ENCODE measurements at places on chromosomes 16 and 17.

- no peak for DNase-seq
Measured at GRCh38 chr16:50479771-50480170, 68.4 kb upstream of the NKD1 start.

- DNase-seq, result peak; percentile 51
Measured at GRCh38 chr17:15981646-15982580, 17.6 kb downstream of the ZSWIM7 start.

DNA sequence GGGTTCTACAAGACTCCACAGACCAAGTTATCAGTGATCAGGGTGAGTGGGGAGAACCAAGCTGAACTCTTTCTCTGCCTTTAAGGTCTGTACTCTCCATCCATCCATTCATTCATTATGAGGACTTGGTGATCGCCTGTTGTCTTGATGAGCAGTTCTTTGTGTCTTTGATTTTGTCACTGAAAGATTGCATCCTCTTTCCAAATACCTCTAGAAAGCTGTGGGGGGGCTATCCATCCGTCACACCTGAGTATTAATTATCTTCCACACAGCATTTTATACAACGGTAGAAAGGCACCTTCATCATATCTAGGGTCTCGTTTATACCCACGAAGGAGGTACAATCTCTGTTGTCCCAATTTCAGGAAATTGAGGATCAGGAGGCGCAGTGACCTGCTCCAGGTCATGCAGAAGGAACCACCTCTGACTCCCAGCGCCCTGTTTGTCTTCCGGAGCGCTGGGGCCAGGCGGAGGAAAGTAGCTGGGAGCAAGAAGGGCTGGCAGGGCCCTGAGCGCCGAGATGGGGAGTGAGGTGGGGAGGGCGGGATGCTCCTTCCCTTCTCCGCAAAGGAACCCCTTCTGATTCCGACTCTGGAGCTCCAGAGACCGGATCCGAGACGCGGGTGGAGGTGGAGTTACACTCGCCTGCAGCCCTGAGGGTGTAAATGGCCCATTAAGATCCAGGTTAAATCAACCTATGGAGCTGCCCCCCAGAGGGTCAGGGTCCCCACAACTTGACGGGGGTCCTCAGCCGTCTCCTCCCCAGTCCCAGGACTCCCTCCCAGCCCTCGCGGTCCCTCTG, 605 bp upstream of the ABAT start:
- no peak for DNase-seq

DNA sequence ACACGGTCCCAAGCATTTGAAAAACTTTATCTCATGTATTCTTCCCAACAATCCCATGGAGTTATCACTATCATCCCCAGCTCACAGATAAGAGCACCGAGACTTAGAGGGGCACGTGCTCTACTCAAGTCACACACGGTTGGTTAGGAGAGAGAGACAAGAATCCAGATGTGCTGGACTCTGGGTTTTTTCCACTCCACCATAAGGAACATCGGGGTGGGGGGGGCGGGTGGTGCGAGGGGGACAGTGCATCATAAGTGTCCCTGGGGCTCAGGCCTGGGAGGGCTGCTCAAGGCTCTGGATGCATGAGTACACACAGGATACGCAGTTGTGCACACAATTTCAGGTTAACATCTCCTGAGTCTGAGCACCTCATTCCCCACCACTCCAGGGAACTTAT, 7.4 kb downstream of the CDC42EP4 start:
- DNase-seq, result no peak

GRCh38 chr16:23615805-23616204, 19.7 kb upstream of the NDUFAB1 start:
- no peak for DNase-seq

- DNase-seq, result peak; percentile 32
Measured at GRCh38 chr16:88634141-88634993, 4.0 kb upstream of the IL17C start.

DNA sequence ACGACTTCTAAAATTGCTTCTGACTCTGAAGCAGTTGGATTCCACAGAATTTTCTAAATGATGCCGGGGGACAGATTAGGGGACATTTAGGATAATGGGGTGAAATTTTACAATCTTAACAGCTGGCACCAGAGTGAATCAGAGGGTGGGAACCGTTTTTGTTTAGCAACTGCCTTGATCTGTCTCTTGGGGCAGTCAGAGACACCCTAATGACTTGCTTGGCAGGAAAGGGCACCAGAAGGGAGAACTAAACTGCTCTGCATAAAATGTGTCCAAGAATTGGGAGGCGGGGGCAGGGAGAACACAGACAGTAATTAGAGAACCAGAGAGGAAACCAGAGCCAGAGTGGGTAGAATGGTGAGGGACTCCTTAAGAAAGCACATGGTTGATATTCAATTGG, 6.1 kb upstream of the ABCC12 start:
- no peak for DNase-seq

GRCh38 chr17:49851387-49852291, 3.8 kb upstream of the TAC4 start:
- DNase-seq, result peak; percentile 45

GRCh38 chr16:86508028-86508946, 2.0 kb upstream of the FOXF1 start:
- no peak for DNase-seq

DNA sequence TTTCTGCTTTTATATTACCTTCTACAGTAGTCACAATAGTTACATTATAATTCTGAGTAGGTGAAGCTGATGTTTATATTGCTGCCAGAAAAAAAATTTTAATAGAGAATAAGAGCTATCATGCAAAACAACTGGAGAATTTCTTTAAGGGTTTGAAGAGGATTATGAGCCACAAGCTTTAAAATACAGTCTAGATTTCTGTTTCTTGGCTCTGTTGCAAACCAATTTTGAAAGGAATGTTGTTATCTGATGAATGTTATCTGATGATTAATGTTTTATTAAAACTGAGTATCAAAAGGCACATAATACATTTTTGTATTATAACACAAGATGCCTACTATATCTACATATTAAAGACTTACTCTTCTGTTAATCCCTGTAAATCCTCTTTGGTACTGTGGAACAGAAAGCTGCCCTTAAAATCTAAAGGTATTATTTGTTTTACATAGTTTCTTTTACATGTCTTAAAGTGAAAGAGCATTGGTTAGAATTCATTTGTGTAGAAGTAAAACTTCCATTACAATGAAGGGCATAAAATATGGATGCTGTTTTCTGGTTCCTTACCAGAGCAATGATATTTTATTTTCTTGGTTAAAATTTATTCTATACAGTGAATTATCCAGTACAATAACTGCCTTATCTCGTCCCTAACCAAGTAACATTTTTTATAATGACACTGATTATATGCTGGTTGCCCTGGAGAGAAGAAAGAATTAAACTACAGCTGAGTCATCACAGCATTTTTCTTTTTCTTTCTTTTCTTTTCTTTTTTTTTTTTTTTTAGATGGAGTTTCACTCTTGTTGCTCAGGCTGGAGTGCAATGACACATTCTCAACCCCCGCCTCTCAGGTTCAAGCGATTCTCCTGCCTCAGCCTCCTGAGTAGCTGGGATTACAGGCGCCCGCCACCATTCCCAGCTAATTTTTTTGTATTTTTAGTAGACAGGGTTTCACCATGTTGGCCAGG, 205.7 kb downstream of the TANC2 start:
- DNase-seq, result peak; percentile 57

- no peak for DNase-seq
Measured at GRCh38 chr17:48056246-48056745, 8.1 kb downstream of the NFE2L1 start.

- no peak for DNase-seq
Measured at GRCh38 chr16:2924901-2925755, 13.4 kb downstream of the FLYWCH1 start.

- DNase-seq, result no peak
Measured at GRCh38 chr16:47865337-47865855, 290.4 kb downstream of the ABCC12 start.

- peak; percentile 59 for DNase-seq
Measured at GRCh38 chr17:80068301-80069222, 32.1 kb downstream of the CCDC40 start.

DNA sequence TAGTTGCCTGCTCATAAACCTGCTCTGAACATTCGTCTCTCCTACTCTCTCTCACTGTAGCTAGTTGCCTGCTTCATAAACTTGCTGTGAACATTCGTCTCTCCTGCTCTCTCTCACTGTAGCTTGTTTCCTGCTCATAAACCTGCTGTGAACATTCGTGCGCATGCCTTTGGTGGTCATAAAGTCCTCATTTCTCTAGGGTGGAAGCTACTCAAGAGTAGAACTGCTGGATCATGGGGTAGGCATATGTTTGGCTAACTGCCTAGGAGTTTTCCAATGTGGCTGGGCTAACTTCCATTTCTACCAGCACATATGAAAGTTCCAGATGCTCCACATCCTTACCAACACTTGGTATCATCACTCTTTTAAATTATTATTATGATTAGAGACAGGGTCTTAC, 174.6 kb upstream of the RPH3AL start:
- no peak for DNase-seq

GRCh38 chr17:75764711-75765421, at the start of gene GALK1:
GALK1 (minus strand) TSS chr17:75765192; CDS start chr17:75765136, 56 bp downstream.
- peak; percentile 25 for DNase-seq

DNA sequence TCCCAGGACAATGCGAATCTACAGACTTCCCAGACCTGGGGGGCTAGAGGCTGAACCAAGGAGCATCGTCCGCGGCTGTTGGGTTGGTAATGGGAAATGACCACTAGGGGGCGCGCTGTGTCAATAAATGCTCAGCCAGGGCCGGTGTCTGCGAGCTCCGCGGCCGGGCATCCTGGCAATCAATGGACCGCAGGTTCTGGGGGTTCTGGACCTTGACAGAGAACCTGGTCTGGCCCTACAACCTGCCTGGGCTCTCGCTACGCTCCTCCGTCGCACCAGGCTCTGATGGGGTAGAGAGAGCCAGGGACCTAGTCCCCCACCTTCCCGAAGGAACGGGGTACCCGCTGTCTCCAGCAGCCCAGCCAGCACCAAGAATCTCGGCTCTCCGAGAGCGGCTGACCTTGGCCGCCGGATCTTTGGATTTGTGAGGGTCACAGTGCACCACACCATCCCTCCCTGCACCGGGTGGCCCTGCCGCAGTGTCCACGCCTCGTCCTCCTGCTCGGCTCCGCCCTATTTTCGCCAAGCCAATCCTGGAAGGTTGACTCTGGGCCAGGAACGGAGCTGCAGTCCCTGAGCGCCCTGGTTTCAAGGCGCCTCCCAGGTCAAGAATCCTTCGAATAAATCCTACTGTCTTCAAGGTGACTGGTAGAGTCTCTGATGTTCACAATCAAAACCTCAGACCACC, 20.4 kb upstream of the BEAN1 start:
- peak; percentile 63 for DNase-seq

DNA sequence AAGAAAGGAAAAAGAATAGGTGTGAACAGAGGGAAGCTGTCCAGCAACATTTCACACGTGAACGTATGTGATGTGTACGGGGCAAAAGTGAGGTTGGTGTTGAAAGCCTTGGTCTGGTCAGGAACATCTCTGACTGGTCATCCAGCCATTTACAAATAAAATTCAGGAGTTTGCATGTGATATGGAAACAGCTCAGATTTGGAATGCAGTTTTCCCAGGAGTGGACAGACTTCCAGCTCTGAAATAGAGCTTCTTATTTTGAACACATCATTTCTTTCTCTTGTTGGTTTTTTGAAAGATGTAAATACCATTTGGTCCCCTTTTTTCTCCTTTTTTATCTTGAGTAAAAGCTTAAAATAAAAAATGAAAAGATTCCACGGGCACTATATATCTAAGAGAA, 566.2 kb upstream of the ZFHX3 start:
- DNase-seq, result no peak

GRCh38 chr16:85514598-85515318, 98.4 kb upstream of the GSE1 start:
- DNase-seq, result peak; percentile 73

GRCh38 chr16:81095653-81095952, 592 bp downstream of the GCSH start:
- no peak for DNase-seq

GRCh38 chr16:69318911-69319289, 7.8 kb downstream of the VPS4A start:
- no peak for DNase-seq

- no peak for DNase-seq
Measured at GRCh38 chr17:49029801-49030200, 32.6 kb downstream of the IGF2BP1 start.

DNA sequence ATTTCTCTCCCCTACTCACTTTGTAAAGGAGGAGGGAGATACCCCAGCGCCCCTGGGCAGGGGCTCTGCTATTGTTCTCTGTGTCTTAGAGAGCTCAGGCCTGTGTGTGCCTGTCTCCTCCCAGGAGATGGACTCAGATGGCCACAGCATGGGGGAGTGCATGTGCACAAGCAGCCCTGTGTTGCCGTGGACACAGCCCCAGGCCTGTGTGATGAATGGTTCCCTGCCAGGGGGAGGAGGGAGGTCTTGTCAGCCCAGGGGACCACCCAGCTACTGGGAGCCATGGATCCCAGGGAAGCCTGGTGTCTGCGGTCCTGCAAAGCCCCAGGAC, 26.3 kb downstream of the GINS2 start:
- DNase-seq, result no peak

- no peak for DNase-seq
Measured at GRCh38 chr17:32803544-32803943, 73.4 kb downstream of the MYO1D start.

- DNase-seq, result no peak
Measured at GRCh38 chr16:73143002-73143401, 95.1 kb upstream of the ZFHX3 start.

DNA sequence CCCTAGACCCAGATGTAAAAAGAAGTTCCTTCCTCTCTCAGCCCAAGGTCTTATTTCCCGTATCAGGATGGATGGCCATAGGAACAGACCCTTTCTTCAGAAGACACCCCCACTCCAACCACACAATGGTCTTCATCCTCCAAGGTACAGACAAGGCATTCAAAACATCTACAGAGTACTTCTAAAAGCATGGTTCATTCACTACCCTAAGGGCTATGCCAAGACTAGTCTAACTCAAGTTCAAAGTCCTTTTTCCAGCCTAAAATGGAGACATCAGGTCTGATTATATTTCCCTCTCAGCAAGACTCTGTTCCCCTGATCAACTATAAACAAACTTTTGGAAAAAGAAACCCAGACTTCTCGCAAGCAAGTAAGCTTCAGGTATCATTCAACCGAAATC, 388.9 kb downstream of the NPIPA8 start:
- no peak for DNase-seq

- no peak for DNase-seq
Measured at GRCh38 chr16:86033016-86033474, 134.1 kb downstream of the IRF8 start.

DNA sequence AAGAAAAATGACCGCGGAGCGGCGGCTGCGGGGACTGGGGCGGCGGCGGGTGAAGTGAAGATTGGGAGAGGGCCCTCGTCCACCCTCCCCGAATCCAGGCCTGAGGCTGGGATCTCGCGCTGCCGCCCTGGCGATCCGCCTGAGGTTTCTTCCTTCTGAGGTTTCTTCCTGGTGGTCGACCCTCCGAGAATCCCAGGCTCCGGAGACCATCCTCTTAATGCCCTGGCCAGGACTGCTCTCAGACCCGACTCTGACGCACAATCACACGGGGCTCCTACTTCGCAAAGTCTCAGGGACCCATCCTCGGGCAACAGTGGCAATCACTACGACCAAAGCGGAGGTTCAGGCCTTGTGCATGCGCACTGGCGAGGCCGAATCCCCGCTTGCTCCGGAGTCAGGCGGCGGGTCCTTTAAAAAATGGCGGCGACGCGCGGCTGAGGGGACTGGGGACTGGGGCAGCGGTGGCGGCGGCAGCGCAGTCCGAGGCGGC, 18.0 kb upstream of the KCNJ18 start:
- no peak for DNase-seq

- DNase-seq, result no peak
Measured at GRCh38 chr16:71912534-71913275, 17.4 kb downstream of the IST1 start.

Data from brain microvascular endothelial cell (primary cell).